ENCODE measurements at places on chromosomes 12 and 14.
A peak's percentile ranks its signal among the peaks of the same experiment; 100 is the strongest.

DNA sequence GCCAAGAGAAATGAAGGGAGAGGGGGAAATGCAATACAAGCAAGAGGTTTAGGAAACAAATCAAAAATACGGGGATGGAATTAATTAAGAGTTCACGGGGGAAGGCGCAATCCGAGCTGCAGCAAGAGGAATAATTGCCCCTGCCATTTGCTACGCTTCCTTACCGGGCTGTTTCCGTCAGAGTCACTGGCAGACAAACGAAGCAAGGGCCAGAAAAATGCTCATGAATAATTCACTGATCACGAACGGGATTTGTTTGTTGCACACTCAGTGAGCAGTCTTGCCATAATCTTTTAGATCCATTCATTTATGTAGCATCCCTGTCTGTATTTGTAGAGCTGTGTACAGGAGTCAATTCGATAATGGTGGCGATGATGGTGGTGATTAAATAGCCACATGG lies 39.0 kb downstream of the PLXNC1 start:
- no peak for DNase-seq

GRCh38 chr14:30331030-30331429 lies 227.9 kb upstream of the G2E3 start:
- no peak for DNase-seq

DNA sequence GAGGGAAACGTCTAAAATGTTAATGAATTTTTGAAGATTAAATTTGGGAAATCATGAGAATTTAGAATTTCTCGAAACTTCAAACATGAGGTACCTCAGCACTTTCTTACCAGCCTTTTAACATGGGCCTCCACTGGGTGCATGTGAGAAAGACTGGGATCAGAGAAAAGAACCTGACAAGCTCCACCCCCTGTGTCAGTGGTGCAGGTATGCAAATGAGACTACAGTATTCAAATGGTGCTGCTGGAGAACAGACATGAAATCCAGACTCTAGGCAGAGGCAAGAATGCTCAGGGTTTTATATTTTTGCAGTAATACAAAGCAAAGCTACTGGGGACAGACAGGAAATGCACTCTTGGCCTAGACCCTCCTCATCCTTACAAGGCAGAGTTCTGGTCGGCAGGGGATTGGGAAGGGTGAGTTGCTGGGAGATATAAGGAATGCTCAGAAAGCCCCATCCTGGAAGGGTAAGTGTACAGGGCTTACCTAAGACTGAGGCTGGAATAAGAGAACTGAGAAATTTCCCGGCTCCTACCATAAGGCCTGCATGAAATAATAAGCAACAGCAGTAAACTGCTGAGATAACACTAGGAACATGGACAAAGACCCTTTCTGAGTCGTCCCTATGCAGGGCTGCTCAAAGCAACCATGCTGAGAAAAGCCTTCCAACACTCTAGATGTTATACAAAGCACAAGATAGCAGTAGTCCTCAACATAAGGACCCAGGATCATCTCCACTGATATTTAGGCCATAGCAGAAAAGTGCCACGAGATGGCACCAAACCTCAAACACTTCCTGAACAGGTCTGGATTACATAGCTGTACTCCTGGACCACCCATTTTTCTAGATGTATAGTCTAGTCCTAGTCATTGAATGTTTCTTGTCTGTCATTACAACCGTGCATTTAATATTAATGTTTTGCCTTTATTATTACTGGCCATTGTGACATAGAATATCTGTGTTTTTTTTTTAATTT lies 260.8 kb downstream of the RASSF9 start:
- DNase-seq = no peak

DNA sequence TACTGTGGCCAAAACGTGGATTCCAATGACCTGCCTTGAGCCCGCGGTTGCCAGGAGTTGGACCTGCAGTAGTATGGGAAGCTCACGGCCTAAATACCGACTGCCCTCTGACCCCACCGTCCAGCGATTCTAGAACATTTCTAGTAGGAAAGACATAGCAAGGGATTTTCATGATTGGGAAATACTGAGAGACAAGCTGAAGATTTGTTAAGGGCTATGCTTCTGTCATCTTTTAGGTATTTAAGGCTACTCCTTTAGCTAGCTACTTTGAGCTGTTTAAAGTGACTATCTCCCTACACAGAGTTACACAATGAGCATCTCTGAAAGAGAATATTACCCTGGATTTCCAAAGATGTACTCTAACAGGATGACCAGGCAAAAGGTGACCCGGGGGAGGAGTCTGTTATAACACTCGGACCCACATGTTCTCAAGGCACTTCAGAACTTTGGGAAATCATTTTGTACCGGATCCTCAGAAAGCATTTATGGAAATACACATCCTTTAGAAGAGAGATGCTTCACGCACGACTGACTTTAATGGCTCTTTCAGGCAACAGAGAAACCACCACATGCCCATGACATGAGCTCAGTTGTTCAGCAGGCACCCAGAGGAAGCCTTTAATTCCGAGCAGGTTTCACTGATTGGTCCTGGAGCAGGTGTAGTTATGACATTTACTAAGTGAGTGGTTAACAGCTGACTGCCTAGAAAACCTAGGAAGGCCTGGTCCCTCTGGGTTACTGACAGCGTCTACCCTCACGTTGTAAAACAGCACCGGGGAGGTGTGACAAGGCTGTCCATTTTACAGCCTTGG lies 4.2 kb downstream of the BAG5 start:
- DNase-seq = no peak

DNA sequence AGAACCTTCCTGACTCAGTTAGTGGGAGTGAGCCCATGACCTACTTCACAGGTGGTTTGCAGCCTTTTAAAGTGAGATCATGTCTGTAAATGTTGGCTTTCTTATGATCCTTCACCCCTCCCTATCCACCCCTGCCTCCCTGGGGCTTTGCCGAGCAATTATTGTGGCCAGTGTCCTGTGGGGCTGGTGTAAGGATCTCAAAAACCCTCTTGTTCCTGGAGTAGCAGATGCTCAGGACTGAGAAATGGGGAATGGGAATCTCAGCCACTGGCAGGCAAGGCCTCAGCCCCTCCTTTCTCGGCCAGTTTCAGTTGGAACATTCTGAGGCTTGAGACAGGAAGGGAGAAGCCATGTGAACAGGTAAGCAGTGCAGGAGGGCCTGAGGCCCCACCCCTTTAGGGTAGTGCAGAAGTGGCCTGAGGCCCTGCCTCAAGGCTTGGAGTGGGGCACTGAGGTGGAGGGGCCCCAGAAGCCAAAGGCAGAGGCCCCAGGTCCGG lies 53.8 kb downstream of the PLEKHG3 start:
- DNase-seq = no peak

GRCh38 chr12:104608998-104609397 lies 152.2 kb downstream of the CHST11 start:
- DNase-seq = no peak

- no peak for DNase-seq
These were observed 74.5 kb downstream of the ETV6 start for GRCh38 chr12:11723993-11724392.

GRCh38 chr14:92797935-92798653 lies 4.0 kb downstream of the GOLGA5 start:
- DNase-seq = no peak

GRCh38 chr14:76490111-76490510 lies 114.2 kb downstream of the ESRRB start:
- DNase-seq = no peak

- DNase-seq = peak; percentile 73
These were observed 55.0 kb upstream of the BICD1 start for GRCh38 chr12:32051511-32052211.

- DNase-seq = no peak
These were observed 57.1 kb downstream of the KDM2B start for GRCh38 chr12:121523741-121524140.

DNA sequence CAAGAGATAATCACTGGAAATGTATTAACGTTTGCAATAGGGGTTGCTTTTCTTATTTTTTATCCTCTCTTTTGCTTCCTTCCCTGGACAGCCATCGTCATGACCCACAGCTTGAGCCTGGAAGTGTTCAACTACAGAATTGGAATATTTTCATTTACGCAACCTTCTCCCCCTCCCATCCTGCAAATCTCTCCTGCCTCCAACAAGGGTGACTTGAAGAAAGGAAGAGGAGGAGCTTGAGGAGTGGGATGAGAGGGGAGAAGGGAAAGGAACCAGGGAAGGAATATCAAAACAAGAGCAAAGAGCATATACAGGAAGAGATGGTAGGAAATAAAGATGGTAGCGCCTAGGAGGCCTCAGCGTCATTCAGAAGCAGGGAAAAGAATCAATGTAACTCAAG lies 1.6 kb upstream of the MANSC4 start:
- no peak for DNase-seq

DNA sequence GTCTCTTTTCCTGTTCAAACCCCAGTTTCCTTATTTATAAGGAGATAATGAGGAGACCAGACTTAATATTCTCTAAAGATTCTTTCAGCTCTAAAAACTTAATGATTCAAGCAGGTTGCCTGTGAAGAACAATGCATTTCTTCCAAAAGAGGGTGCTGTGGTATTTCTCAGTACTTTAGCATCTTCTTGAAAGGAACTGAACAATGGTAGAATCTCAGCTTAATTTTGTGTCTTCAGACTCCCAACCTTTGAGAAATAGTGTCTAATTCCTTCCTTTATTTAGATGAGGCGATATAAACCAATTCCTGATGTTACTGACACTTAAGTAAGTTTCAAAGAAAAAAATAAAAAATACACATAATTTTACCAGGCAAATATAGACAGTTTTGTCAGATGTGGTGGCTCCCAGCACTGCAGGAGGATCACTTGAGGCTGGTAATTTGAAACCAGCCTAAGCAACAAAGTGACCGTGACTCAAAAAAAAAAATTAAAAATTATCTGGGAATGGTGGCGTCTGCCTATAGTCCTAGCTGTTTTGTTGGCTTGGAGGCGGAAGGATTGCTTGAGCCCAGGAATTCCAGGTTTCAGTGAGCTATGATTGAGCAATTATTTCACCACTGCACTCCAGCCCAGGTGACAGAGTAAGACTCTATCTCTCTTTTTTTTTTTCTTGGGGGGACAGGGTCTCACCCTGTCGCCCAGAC lies 76.9 kb upstream of the PSMA6 start:
- DNase-seq = peak; percentile 29

DNA sequence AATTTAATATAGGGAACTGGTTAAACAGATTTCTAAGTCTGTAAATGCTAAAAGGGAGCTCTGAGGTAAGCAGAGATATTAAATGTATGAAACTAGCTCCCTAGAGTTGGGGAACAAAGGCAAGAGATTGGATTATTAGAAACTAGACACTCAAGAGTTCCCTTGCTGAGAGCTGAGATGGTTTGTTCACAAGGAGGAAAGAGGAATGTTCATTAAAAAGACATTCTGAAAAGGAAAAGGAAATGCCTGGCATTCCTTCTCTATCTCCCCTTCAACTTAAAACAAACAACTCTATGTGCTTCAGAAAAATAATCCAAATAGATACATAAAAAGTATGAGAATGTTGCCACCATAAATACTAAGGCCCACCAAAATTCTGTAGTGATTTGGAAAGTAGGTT lies 73.7 kb downstream of the GALNT4 start:
- peak; percentile 59 for DNase-seq

DNA sequence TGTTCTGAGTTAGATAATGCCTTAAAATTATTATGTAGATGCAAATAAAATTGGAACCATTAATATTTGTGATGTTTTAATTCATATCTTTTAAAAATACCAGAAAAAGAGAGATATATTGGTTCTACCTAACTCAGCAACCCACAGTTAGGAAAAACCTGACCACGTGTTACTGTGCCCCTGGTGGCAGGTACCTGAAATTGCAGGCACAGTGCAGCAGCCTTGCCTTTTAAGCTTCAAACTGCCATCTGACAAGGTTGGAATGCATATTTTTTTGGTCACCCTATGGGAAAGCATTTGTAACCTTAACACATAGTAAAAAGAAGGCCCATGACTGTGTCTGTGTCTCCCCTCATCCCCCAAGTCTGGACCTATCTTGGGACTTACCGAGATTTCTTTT lies 109.4 kb upstream of the NOS1 start:
- DNase-seq = no peak

GRCh38 chr12:15181017-15181683 lies 40.1 kb downstream of the RERG start:
- no peak for DNase-seq

DNA sequence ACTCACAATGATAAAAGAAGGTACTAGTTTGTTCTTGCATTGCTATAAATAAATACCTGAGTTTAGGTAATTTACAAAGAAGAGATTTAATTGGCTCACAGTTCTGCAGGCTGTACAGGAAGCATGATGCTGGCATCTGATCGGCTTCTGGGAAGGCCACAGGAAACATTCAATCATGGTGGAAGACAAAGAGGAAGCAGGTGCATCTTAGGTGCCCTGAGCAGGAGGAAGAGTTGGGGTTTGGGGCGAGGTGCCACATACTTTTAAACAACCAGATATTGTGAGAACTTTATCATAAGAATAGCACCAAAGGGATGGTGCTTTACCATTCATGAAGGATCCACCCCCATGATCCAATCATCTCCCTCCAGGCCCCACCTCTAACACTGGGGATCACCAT lies 752.6 kb upstream of the FLRT2 start:
- no peak for DNase-seq

GRCh38 chr14:72781561-72782508 lies 112.1 kb downstream of the DPF3 start:
- DNase-seq = peak; percentile 51
